ENCODE measurements at places on chromosomes 3 and 15.

- no peak for DNase-seq
Observed at GRCh38 chr3:174216946-174217718, 642.0 kb upstream of the NAALADL2 start.

DNA sequence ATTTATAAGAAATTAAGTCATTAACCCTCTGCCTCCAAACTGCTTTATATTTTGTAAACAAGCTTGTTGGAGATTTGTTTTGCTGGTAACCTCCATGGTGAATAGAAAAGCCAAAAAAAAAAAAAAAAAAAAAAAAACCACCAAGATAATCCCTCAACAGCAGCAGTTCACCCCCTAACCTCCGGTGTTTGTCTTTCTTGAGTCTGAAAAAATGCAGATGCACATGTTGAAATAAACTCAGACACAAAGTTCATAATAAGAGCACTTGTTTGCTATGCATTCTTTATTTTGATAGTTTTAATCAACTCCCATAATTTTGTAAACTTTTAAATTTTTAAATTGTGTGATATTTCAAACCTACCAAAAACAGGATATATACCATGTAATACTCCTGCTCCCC lies 1.8 kb upstream of the PLCH1 start:
- DNase-seq = no peak

- DNase-seq = no peak
Observed at GRCh38 chr3:141051443-141052200, 475 bp downstream of the SPSB4 start.

DNA sequence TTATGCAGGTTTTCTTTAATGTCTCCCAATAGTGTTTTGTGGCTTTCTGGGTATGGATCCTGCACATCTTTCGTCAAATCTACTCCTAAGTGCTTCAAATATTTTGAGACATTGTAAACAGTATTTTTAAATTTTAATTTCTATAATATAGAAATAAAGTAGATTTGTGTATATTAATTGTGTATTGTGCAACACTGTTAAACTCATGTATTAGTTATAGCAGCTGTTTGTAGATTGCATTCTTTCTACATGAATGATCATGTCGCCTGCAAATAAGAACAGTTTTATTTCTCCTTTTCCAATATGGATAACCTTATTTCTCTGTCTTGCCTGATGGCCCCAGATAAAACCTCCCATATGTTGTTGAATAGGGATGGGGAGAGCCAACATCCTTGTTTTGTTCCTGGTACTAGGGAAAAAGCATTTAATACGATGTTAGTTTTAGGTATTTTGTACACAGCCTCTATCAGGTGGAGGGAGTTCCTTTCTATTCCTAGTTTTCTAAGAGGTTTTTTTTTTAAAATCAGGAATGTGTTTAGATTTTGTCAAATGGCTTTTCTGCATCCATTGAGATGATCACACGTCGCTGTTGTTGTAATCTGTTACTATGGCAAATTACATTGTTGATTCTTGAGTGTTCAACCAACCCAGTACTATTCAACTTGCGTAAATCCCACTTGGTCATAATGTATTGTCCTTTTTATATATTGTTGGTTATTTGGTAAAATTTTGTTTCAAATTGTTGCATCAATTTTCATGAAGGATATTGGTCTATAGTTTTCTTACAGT lies 71.1 kb upstream of the DGKG start:
- DNase-seq = no peak

DNA sequence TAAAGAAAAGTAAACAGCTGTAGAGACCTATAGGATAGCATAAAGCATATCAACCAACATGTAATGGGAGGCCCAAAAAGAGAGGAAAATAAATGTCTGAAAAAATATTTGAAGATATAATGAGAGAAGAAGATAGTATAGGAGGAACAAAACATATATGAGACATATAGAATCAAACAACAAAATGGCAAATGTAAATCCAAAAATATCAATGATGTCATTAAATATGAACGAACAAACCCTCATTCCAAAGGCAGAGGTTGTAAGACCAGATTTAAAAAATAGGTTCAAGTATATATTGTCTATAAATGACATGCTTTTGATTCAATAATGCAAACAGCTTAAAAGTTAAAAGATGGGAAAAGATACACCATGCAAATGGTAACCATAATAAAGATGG lies 470.4 kb downstream of the AGBL1 start:
- no peak for DNase-seq
